ENCODE measurements at places on chromosomes 3 and 15.
A peak's percentile ranks its signal among the peaks of the same experiment; 100 is the strongest.

- DNase-seq: no peak
Observed at GRCh38 chr3:107861422-107861821, 229.4 kb downstream of the CD47 start.

GRCh38 chr3:172840463-172840862, 89.9 kb downstream of the ECT2 start:
- DNase-seq: no peak

DNA sequence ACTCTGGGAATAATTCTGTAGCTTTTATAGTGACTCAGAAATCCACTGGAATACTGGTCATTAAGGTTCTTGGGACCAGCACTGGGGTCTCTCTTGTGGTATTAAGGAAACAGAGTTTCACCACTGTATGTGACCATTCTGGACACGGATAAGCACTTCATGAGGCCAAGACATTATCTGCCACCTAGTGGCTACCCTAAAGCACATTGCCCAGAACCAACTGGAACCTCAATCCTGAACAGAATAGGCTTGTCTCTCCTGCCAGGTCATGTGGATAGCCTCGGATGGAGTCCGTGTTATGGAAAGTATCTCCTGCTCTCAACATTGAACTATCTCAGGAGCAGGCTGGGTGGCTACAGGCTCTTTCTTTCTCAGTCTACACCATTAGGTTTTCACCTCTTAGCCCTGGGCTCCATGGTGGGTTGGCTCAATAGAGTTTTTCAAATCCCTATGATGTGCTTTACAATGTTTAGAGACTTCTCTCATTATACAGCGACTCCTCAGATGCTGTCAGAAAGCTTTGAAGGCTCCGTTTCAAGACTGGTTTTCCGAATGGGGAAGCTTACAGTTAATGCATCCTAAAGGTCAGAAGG, 167.6 kb upstream of the ST8SIA2 start:
- no peak for DNase-seq

DNA sequence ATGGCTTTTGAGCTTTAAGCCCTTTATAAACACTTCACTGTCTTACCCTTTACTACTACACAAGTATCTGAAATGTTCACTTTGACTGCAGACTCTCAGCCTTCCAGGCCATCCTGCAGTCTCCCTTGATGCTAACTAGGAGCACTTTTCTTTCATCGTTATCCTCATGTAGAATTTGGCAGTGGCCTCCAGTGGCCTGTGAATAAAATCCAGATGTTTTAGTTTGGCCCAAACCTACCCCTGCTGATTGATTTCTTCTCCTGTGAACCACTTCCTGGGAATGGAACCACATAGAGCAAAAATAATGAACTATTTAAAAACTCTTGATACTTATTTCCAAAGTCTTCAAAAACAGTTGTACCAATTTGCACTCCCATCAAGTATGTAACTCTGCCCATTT, 271.9 kb downstream of the FEZF2 start:
- DNase-seq: no peak

DNA sequence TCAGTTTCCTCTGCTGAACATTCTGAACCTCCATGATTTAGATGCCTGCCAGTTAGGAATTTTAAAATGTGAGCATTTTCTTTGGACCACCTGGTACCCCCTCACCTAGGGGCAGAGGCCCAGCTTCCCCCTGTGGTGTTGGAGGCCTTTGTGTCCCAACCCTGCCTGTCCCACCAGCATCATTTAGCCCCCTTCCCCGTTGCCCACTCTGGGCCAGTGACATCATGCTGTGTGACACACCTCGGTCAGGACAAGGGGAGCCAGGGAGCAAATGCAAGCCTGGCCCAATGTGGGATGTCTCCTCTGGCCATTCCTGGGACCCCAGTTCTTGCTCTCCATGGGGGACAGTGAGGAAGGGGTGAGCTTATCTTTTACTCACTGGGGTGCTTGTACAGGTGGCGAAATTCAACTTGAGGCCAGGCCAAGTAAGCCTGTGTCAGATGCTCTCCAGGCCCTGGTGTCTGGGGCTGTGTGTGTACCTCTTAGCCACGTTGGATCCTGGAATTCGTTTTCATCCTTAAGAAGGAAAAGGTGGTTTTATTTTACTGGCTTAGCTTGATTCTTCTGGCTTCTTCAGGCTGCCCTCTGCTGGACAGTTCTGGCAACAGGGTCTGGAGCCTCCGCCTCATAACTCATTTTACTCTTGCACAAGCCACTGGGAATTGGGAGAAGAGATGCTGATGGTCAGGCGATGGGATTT, 49.7 kb upstream of the MYZAP start:
- DNase-seq: peak; percentile 88

- no peak for DNase-seq
Observed at GRCh38 chr15:40436892-40437751, 3.6 kb upstream of the BAHD1 start.

GRCh38 chr15:68814596-68814995, 6.1 kb downstream of the ANP32A start:
- no peak for DNase-seq

DNA sequence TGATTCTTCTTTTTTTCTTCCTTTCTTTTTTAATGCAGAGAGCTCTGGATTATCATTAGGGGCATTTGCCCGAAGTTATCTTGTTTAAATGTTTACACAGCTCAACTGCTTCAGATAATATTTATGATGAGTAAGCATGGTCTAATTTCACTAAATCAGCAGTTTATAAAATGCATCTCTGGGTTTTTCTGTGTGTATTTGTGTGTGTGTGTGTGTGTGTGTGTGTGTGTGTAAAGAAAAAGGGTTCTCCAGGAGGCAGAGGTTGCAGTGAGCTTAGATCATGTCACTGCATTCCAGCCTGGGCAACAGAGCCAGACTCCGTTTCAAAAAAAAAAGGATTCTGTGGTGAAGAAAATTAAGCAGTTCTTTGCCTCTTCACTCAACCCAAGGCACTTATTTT, 25.9 kb upstream of the TNFSF10 start:
- DNase-seq: no peak

GRCh38 chr3:174710612-174711011, 148.5 kb upstream of the NAALADL2 start:
- no peak for DNase-seq

DNA sequence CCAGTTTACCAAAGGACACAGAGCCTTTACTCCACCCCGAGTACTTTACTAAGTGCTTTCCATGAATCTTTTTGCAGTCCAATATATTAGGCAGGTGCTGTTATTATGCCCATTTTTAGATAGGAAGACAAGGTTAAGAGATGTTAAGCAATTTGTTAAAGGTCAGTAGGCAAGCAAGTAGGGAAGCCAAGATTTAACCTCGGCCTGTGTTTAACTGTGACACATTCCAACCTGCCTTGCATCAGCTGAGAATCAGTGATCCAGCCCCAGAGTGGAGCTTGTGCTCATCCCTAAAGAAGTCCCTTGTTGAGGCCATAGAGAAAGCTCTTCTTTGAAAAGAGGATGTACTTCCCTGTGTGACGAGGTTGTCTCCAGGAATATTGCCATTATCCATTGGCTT, 51.3 kb upstream of the C15orf61 start:
- no peak for DNase-seq

DNA sequence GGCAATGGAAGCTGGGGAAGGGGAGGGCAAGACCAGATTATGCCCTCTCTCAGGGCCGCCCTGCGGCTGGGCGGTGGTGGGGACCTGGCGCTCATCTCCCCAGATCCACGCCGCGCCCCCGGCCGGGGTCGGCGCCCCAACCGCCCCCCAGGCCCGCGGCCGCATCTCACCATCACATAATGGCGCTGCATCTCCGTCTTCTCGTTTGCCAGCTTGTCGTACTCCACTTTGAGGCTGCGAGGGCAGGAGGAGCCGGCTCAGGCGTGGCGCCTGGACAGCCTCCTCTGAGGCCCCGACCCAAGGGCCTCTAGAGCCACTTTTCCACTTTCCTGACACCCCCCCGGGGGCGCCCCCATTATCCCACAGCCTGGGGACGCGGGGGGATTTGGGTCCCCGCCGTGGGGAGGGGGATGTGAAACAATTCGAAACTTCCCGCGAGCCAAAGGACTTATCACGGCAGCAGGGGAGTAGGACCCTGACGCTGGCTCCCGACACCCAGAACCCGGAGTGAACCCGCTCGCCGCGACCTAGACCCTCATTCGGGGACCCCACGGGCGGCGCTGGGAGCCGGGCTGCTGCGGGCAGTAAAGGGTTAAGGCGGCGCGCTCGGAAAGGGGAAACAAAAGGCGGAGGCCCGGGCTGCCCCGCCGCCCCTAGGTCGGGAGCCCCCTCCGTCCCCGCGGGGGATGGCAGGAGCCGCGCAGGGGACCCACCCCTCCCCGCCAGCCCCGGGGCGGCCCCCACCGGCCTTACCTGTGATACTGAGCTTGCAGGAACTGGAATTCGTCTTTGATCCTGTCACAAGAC, 2.1 kb downstream of the TLE3 start:
- peak; percentile 67 for DNase-seq

All from glutamatergic neuron (in vitro differentiated cells).